ENCODE measurements at places on chromosomes 11 and 22. TPM values are rescaled to one million over a fixed set of nuclear protein-coding genes. Genes with fewer than 3 reads are reported as not detected.
A peak's percentile ranks its signal among the peaks of the same experiment; 100 is the strongest.

Gene UPB1
- 0.37 TPM for total RNA-seq

Gene APIP
- total RNA-seq = 20.9 TPM

Gene SCGB1D2
- total RNA-seq = not detected

Gene HTR3A
- 14.5 TPM for total RNA-seq

Gene OR6A2
- 0.56 TPM for total RNA-seq

DNA sequence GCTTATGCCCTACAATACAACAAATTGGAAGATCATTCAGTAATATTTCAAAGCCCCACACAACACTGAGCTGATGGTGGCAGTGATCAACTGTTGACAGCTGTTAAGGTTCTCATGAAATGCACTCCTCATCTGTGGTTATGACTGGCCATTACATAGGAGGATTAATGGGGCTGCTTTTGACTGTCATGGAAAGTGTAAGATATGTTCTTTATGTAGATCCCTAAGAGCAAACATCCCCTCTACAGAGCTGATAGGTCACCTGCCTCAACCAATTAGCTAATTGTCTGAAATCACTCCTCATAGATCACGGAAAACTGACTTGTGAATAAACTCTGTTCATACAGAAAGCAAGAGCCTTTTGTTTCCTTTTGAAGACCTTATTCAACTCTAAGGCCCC is 78.1 kb downstream of the GAB2 start:
- no peak overlapping the region for H3K4me3 ChIP-seq
- H3K36me3 ChIP-seq = peaks cover 7% of the 10 kb centered on the region
- no peak overlapping the region for H3K27ac ChIP-seq
- no peak for DNase-seq
- no peaks in the 10 kb centered on the region for H3K27me3 ChIP-seq
- peaks cover 6% of the 10 kb centered on the region for H3K4me1 ChIP-seq

DNA sequence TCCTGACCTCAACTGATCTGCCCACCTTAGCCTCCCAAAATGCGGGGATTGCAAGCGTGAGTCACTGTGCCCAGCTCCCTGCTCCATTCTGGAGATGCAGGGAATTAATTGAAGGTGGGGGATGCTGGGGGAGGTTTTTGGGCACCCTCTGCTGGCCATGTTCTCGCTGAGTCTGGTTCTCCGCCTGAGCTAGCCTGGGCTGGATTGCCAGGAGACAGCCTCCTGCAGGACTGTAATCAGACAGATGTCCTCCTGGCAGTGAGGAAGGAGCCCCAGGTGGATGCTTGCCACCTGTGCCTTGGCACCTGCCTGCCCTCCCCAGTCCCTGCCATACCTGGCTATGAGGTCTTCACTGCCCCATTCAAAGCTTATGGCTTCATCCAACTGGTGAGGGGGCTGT is 5.4 kb downstream of the MTFP1 start:
- peaks cover 2% of the 10 kb centered on the region for H3K27me3 ChIP-seq
- no peaks in the 10 kb centered on the region for H3K4me1 ChIP-seq
- H3K27ac ChIP-seq = no peak overlapping the region
- peaks cover 4% of the 10 kb centered on the region for H3K36me3 ChIP-seq

GRCh38 chr22:48740086-48740730 is 1087.5 kb downstream of the BRD1 start:
- no peak overlapping the region for H3K27ac ChIP-seq
- H3K36me3 ChIP-seq = peaks cover 9% of the 10 kb centered on the region
- H3K4me3 ChIP-seq = no peak overlapping the region
- DNase-seq = no peak
- no peaks in the 10 kb centered on the region for H3K4me1 ChIP-seq

DNA sequence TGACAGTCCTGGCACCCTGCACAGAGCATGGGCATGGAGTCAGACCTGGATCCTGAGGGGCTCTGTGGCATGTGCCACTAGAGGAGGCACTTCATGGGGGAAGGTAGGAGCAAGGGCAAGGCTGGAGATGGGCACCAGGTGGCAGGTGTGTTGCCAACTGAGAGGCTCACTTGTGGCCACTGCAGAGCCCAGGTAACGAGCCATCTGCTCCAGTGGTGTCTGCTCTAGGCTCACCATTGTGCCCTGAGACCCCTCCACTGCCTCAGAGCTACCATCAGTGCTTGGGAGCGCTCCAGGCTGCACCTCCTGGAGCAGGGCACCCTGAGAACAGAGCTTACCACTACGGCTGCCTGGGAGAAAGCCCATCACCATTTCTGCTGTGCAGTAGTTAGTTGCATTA is 1.3 kb upstream of the ZDHHC8 start:
- peaks cover 2% of the 10 kb centered on the region for H3K4me1 ChIP-seq
- no peak for DNase-seq
- no peak overlapping the region for H3K4me3 ChIP-seq
- peak overlapping the region; percentile 48 for H3K27ac ChIP-seq
- H3K27me3 ChIP-seq = peaks cover 6% of the 10 kb centered on the region

- no peaks in the 10 kb centered on the region for H3K36me3 ChIP-seq
- H3K4me1 ChIP-seq = peaks cover 16% of the 10 kb centered on the region
- H3K4me3 ChIP-seq = peak overlapping the region; percentile 73
- DNase-seq = peak; percentile 60
Measured at GRCh38 chr22:46352691-46353386, 17.3 kb downstream of the TRMU start.

DNA sequence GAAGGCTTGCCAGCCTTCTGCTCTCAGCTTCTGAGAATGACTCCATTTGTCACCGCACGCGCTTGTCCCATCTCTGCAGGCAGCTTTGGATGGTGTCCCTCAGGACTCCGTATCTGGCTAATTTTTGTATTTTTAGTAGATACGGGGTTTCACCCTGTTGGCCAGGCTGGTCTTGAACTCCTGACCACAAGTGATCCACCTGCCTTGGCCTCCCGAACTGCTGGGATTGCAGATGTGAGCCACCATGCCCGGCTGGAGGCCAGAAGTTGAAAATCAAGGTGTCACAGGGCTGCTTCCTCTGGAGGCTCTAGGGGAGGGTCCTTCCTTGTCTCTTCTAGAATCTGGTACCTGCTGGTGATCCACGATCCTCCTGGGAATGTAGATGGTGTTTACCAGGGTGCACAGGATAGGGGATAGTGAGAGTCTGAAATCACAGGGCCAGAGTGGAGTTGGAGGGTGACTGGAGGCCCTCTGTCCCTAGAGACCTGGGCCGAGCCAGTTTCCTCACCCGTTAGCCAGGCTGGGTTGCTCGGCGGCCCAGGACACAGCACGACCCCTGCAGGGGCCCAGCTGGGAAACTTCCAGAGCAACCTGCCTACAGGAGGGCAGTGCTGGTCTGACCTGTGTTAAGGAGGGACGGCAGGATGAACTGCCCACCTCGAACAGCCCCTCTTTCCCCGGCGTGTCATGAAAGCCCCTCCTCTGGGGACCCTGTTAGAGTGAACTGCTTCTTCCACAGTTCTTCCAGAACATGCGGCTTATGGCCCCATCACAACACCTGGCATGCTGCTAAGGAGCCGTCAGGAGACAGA is 48.9 kb upstream of the SHANK2 start:
- no peak for DNase-seq
- peaks cover 9% of the 10 kb centered on the region for H3K4me1 ChIP-seq
- H3K36me3 ChIP-seq = peaks cover 9% of the 10 kb centered on the region
- H3K4me3 ChIP-seq = no peak overlapping the region
- H3K27me3 ChIP-seq = peaks cover 10% of the 10 kb centered on the region
- no peak overlapping the region for H3K27ac ChIP-seq

DNA sequence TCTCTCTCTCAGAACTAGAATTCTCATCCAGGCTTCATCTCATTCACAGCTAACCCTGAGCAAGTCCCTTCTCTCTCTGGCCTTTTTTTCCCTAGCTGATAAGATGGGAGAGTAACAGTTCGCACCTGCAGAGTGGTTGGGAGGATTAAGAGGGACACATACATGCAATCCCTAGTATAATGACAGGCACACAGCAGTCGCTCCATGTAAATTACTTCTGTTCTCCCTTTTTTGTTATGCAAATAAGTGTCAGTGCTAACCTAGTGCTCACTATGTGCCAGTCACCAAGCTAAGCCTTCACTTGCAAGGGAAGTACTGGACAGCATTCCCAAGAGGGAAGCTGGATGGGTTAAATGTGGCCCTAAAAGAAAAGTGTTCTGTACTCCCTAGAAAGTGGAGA is 63.4 kb downstream of the TENM4 start:
- peaks cover 10% of the 10 kb centered on the region for H3K4me1 ChIP-seq
- H3K36me3 ChIP-seq = peaks cover 4% of the 10 kb centered on the region
- H3K27me3 ChIP-seq = peaks cover 3% of the 10 kb centered on the region

- no peaks in the 10 kb centered on the region for H3K27me3 ChIP-seq
- DNase-seq = no peak
- no peak overlapping the region for H3K4me3 ChIP-seq
- no peaks in the 10 kb centered on the region for H3K36me3 ChIP-seq
Measured at GRCh38 chr11:30445056-30445455, 122.2 kb downstream of the ARL14EP start.

GRCh38 chr11:1155274-1155693 is 2.5 kb upstream of the MUC5AC start:
- no peak overlapping the region for H3K27ac ChIP-seq
- no peak overlapping the region for H3K4me3 ChIP-seq
- no peaks in the 10 kb centered on the region for H3K27me3 ChIP-seq
- no peaks in the 10 kb centered on the region for H3K36me3 ChIP-seq
- no peak for DNase-seq
